ENCODE measurements at places on chromosomes 6 and 20. TPM values are rescaled to one million over a fixed set of nuclear protein-coding genes. Genes with fewer than 3 reads are reported as not detected.

Gene ANKRD66
- not detected for polyA plus RNA-seq

DNA sequence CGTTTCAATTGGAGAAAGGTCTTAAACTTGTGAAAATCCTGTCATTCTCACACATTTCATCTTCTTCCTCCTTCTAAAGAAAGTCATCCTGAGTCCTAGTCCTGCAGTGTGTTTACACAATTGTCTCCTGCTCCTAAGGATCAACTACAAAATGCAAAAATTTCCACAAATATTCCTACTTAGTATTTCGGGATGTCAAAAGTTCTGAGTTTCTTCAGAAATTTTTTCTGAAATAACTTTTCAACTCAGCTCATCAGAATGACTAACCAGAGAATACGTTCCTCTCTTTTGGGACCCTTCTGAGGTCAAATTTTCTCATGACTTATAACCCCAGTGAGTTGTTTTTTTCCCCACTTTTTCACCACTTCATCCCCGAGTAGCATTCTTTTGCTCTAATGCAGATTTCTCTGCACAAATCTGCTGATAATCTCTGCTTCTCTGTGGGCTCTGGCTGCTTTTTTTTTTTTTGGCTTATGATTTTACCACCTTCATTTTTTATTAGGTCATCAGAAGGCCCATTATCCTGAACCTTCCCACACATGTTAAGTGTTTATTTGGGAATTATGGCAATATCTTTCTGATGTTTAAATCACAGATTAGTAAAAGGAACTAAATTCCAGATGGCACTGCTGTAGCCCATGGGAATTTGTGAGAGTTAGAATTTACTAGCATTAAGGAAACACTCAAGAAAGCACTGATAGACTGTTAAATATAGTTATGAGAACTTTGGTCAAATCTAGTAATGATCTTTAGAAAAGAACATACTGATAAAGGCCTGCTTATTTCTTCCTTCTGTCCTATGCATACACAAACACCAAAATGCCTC is 41.4 kb downstream of the MAP3K5 start:
- no peak for DNase-seq

Gene CST1
- polyA plus RNA-seq: 10.8 TPM

- no peak for DNase-seq
Measured at GRCh38 chr6:37142050-37142614, 27.8 kb upstream of the PIM1 start.

Gene CTAGE9
- polyA plus RNA-seq: not detected

- peak; percentile 87 for DNase-seq
Measured at GRCh38 chr6:47097092-47097945, 55.2 kb upstream of the ADGRF1 start.

GRCh38 chr20:51460569-51461265 is 81.8 kb downstream of the NFATC2 start:
- DNase-seq: no peak

DNA sequence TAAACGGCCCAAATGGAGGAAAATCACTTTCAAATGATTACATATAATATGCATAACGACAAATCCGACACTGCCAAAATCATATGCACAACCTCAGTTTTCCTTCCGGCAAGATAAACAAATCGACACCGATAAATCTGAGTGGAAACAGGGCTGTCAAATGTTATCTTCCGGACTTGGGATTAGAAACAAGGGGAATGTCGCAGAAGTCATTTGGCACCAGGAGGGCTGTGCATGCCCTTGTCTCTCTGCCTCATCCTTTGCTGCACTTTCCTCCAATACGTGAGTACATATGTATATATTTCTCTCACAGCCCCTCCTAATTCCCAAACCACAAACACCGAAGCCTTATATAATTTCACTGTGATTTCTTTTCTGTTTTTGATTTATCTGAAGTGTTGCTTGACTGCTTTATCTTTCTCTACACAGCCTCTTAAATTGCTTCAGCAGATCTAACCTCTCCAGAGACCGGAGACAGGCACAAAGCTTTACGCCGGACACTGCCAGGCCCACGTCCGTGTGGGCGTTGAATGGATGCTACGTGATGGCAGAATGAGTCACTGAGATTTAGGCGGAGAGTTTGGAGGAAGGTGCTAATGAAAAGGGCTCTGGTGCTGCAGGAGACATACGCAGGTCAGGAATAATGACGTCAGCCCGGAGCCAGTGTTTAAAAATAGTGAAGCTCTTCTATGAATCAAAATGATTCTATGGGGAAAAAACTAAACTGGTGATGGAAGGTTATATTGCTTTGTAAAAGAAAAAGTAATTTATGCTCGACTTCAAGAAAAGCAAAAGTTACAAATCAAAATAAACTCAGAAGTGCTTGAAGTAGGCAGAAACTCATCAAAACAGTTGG is 21.0 kb upstream of the PRELID3B start:
- DNase-seq: peak; percentile 57

- no peak for DNase-seq
Measured at GRCh38 chr20:32449057-32449889, 91.1 kb downstream of the ASXL1 start.

GRCh38 chr6:29466241-29466640 is 9.3 kb downstream of the OR2H1 start:
- no peak for DNase-seq

- DNase-seq: no peak
Measured at GRCh38 chr6:105872249-105872648, 213.9 kb upstream of the PRDM1 start.

DNA sequence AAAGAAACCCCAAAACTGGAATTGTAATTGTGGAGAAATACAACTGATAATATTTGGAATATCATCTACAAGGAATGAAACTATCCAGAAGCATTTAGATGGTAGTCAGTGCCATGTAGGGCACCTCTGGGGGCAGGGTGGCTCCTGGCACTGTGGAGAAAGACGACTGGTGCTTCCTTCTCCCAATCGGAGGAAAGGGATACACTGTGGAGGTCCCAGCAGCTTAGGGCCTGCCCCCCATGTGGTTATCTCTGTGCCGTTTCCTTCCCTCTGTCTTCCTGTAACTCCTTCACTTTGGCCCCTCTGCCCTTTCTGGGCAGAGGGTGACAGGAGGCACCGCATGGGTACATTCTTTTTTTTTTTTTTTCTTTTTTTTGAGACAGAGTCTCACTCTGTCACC is 178.4 kb downstream of the MTHFD1L start:
- no peak for DNase-seq

- DNase-seq: no peak
Measured at GRCh38 chr6:16533721-16534136, 227.5 kb downstream of the ATXN1 start.

DNA sequence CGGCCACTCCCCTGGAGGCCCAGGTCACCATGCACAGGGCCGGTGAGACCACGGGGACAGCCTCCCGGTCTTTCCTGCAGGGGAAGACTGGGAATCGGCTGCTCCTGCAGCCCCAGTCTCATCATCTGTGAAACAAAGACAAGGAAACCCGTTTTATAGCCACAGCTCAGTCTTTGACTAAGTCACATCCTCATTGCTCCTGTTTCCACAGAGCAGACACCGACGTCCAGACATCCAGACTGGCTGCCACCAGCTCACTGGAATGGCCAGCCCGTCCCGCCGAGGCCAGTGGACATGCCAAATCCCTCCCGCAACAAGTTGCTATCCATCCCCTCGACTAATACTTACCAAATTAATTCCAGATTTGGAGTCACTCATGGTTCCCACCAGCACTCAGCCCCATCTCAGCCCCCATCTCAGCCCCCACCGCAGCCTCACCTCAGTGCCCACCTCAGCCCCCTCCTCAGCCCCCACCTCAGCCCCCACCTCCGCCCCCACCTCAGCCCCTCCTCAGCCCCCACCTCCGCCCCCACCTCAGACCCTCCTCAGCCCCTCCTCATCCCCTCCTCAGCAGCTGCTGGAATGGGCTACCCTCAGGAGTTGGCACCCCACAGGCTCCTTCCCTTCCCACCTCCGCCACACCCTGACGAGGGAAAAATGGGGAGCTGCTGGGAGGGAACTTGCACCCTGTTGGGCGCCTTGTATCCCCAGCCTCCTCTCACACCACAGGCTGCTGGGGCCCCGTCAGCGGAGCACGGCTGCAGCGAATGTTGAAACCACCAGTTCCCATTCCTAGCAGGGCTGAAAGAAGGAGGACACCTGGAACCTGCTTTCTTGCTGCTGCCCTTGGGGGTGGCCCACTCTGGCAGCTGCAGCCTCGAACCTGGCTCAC is 48.7 kb downstream of the YTHDF1 start:
- DNase-seq: no peak

GRCh38 chr20:19374216-19374615 is 161.8 kb downstream of the SLC24A3 start:
- DNase-seq: no peak

DNA sequence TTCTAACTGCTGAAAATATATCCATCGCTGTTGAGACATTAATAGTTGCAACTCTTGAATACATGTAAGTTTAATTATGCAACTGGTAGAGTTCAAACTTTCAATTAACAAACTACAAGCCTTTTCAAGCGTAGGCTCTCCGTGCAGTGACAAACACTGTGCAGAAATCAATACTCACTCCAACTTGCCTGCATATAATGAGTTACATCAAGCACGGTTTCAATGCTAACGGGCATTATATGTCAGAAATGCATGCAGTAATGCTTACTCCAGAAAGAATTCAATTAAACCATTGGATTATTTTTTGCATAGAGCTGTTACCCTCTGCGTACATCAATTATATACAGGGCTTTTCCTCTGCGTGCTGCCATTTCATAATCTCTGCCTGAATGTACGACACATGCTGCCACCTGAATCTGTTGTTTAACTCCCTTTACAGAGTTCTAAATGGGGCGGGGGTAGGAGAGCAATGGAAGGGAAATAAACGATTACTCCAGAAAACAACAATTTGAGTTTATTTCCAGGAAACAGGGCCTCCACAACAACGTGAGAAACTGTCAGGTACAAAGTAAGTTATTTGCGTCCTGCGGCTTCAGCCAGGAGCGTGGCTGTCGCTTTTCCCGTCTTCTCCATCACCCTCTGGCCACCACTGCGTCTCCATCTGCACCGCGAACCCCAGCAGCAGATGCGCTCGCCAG is 1.8 kb downstream of the PTPRK start:
- DNase-seq: no peak

GRCh38 chr6:166760288-166760687 is 133.2 kb upstream of the RPS6KA2 start:
- DNase-seq: no peak

GRCh38 chr20:64077876-64078551 is 1.3 kb downstream of the RGS19 start:
- no peak for DNase-seq
